ENCODE measurements at places on chromosomes 3 and 15. TPM values are rescaled to one million over a fixed set of nuclear protein-coding genes. Genes with fewer than 3 reads are reported as not detected.
A peak's percentile ranks its signal among the peaks of the same experiment; 100 is the strongest.

CPLX3 gene
- total RNA-seq, result not detected

PIGZ gene
- total RNA-seq, result 10.2 TPM

CSTA gene
- total RNA-seq, result 28.7 TPM

ZBTB47 gene
- total RNA-seq, result 58.2 TPM

GRCh38 chr15:101213147-101213546, 38.7 kb downstream of the CHSY1 start:
- no peak for DNase-seq

DNA sequence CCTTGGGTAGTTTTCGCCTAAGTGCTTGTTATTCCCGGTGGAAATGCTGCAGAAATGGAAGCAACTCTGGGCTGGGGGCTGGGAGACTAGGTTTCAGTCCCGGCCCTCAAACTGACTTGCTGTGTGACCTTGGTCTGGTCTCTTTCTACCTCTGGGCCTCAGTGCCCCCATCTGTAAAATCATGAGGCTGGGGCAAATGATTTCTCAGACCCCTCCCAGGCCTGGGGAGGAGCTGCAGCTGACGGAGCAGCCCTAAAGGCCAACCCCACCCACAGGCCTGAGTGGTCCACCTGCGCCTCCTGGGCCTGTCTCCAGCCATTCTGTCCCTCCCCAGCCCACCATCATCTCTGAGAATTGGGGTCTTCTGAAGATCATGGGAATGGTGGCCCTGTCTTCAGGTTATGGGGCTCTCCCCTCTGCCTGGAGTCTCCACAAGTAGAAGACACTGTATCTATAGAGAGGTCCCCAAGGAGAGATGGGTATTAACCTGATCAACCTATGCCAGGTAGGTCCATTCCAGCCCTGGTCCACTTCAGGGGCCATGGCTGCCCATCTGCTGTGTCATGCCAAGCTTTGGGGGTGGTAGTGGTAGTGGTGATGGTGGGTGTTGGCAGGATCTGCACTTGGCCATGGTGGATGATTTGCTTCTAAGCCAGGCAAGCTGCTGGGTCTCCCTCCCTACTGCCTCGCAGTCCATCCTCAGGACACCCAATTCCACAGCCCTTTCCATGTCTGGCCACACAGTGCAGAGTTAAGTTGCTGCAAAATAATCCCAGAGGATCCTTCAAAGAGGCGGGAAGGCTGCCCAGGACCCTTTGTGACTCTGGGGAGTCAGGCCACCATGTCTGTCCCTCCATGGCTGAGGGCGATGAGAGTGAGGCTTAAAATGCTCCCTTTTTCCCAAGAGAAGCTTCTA, 46.0 kb downstream of the ITGA11 start:
- peak; percentile 59 for DNase-seq

DNA sequence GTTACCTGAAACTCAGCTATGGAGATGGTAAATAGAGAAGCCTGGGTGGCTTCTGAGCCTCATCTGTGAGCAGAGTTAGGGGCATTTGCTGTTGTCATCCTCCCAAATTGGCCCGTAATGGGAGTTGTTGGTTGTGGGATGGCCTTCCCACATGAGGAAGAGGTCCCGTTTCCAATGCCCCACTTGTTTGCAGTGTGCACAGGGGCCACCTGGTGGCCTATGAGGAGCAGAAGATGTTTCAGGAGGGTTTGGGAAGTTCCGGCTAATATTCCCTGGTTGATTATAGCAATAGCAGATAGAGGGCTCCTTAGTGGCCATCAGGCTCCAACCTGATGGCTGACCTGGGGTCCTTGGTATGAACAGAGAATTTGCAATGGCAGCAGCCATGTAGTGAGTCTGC, 1546.5 kb downstream of the OTOL1 start:
- DNase-seq, result no peak

GRCh38 chr3:43870844-43871626, 180.3 kb downstream of the ABHD5 start:
- DNase-seq, result no peak

DPPA4 gene
- total RNA-seq, result not detected

GRCh38 chr3:62942227-62942626, 67.0 kb upstream of the CADPS start:
- DNase-seq, result no peak

DNA sequence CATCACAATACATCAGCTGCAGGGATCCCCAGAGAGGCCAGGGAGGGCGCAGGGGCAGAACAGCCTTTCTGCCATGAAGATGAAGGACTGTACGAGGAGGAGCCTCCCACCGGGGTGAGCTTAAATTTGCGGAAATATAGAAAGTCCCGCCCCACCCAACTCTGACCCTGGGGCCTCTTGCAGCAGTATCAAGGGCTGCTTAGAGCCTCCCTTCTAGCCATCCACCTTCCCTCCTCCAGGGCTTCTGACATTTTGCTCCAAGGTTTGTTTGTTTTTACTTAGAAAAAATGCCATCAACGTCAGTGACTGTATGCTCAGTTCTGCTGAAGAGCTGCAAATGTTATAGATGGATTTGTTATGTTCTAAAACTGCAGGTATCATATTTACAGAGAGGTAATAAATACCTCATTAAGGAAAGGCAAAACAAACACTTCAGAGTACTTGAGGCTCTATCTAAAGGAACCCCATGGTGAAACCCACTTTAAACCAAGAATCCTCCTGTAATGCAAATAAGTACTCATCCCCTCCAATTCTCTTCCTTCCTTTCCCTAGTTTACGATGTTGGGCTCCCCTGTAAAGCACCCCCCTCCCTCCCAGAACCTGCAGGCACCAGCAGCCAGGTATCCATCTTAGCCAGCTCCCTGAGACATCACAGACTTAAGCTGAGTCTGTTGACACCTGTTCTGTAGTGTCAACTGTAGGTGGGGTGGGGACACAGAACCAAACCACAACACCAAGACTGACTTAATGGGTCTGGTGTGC, 30.5 kb downstream of the RFTN1 start:
- DNase-seq, result no peak

GRCh38 chr3:117820658-117821299, 1111.2 kb downstream of the TUSC7 start:
- DNase-seq, result no peak

GRK7 gene
- total RNA-seq, result not detected

KBTBD12 gene
- 0.10 TPM for total RNA-seq

DNA sequence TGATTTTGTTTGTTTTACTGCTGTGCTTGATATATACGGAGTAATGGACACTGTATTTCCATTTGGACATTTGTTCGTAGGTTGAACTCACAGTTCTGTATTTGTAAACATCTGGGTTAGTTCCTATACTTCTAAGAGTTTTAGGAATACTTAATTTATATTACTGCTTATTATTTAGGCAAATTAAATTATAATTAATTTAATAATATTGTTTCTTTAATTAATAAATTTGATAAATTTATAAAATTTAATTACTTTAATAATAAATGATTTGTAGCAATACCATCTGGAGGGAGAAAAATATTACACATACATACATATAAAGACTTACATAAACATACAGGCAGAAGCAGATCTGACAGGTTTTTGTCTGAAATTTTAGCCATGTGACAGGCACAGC, 14.5 kb upstream of the B4GALT4 start:
- DNase-seq, result no peak

RPP25 gene
- total RNA-seq, result 10.7 TPM

TGM5 gene
- total RNA-seq, result 0.45 TPM

DNAH12 gene
- total RNA-seq, result 0.06 TPM

DNA sequence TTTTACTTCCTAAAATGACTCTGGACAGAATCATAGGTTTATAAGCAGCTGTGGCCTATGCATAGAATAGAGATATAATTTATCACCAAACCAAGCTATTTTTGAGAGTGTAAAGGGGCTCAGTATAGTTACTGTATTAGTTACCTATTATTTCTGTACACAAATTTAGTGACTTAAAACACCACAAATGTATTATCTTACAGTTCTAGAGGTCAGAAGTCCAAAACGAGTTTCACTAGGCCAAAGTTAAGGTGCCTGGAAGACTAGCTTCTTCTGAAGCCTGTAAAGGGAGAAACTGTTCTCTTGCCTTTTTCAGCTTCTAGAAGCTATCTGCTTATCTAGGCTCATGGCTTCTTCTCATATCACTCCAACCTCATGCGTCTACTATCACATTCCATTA, 30.1 kb downstream of the CCDC54 start:
- no peak for DNase-seq

AADAC gene
- total RNA-seq, result 0.93 TPM

EXD1 gene
- total RNA-seq, result not detected

GPR27 gene
- 1.5 TPM for total RNA-seq

MRAS gene
- total RNA-seq, result 232 TPM

GRCh38 chr3:123344907-123345594, 103.8 kb downstream of the ADCY5 start:
- DNase-seq, result no peak

DNA sequence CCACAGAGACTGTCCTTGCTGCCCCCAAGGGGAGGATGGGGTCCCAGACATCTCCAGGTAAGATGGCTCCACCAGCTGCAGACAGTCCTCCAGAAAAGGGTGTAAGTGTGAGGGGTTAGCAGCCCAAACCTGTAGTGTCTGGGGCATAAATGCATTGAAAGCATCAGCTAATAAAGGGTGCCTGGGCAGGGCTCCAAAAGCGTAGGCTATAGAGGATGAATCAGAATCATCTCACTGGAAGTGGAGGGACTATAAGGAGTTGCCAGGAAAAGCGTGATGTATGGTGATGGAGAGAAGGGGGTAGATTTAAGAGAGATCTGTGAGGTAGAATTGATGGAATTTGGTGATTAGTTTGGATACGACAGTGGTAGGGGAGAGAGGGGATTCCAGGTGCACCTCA, 79.9 kb upstream of the ONECUT1 start:
- DNase-seq, result no peak
